ENCODE measurements at places on chromosomes 11 and 22. TPM values are rescaled to one million over a fixed set of nuclear protein-coding genes. Genes with fewer than 3 reads are reported as not detected.

Gene KCNQ1OT1
- 0.16 TPM for total RNA-seq

- peaks cover 51% of the 10 kb centered on the region for H3K4me1 ChIP-seq
- H3K4me3 ChIP-seq, result no peak overlapping the region
- peaks cover 3% of the 10 kb centered on the region for H3K36me3 ChIP-seq
- peak overlapping the region; percentile 7 for H3K27ac ChIP-seq
Observed at GRCh38 chr11:77770629-77771028, 49.9 kb downstream of the RSF1 start.

DNA sequence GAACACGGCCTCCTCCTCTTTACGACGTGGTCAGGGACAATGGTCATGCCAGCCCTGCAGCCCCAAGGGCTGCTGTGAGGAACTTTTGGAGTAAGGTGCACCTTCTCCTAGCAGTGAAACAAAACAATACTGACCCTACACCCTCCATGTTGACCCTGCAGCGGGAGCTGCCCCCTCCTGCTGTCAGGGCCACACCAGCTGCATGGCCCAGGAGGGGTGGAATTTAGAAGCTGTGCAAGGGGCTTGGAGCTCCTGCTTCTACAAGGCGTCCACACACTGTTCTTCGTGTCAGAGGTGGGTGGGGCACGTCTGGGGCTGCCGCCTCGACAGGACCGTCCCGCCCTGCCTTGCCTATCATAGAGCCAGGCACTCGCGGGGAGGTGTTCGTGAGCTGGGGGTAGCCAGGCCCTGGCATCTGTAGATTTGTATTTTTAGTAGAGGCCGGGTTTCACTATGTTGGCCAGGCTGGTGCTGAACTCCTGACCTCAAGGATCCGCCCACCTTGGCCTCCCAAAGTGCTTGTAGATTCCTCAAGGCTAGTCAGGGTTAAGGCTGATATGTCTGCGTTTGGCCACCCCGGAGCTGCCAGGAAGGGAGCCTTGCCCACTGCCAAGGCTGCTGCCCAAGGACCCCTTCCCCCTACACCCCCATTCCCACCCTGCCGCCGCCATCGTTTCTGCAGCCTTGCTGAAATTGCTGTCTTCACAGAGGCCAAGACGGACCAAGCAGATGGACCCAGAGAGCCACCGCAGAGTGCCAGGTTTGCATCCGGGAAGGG lies 15.9 kb downstream of the INCENP start:
- DNase-seq, result no peak
- peaks cover 36% of the 10 kb centered on the region for H3K36me3 ChIP-seq
- no peaks in the 10 kb centered on the region for H3K27me3 ChIP-seq
- H3K4me3 ChIP-seq, result no peak overlapping the region
- H3K4me1 ChIP-seq, result no peaks in the 10 kb centered on the region

GRCh38 chr22:29621761-29622526 lies 18.5 kb downstream of the NF2 start:
- H3K36me3 ChIP-seq, result no peaks in the 10 kb centered on the region
- peaks cover 74% of the 10 kb centered on the region for H3K4me1 ChIP-seq
- DNase-seq, result no peak
- H3K27me3 ChIP-seq, result no peaks in the 10 kb centered on the region

Gene UPK2
- total RNA-seq, result 0.19 TPM

Gene SLC17A6
- total RNA-seq, result not detected

DNA sequence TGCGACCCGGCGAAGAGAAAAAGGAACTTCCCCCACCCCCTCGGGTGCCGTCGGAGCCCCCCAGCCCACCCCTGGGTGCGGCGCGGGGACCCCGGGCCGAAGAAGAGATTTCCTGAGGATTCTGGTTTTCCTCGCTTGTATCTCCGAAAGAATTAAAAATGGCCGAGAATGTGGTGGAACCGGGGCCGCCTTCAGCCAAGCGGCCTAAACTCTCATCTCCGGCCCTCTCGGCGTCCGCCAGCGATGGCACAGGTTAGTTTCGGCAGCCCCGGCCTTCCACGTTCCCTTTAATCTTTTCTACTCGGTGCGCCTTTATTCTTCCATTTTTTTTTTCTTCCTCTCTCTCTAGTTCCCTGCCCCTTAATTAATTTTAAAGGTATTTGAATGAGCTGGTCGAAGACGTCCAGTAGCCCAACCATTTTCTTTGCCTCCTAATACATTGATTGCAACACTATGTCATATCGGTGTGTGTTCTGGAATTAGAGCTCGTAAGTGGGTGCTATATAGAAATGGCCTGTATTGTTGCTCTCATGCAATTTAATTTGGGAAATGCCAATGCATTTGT lies 537 bp downstream of the EP300 start:
- H3K27me3 ChIP-seq, result no peaks in the 10 kb centered on the region
- peak; percentile 56 for DNase-seq
- H3K36me3 ChIP-seq, result peaks cover 21% of the 10 kb centered on the region
- peak overlapping the region; percentile 98 for H3K4me3 ChIP-seq

DNA sequence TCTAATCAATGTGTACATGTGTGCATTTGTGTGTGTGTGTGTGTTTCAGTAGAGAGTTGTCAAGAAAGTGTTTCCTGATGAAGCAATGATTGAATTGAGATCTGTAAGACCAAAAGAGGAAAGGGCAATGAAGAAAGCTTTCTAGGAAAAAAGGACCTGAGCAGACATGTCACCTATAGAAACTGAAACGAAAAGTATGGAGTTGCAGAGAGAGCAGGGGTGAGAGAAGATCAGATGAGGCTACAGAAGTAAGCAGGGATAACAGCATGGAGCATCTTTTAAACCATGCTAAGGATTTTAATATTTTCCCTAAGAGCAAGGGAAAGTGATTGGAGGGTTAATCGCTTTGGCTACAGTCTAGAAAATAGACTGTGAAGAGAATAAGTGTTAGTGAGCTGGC lies 1459.4 kb upstream of the TENM4 start:
- no peaks in the 10 kb centered on the region for H3K36me3 ChIP-seq
- H3K27ac ChIP-seq, result no peak overlapping the region
- H3K4me3 ChIP-seq, result no peak overlapping the region
- no peak for DNase-seq

DNA sequence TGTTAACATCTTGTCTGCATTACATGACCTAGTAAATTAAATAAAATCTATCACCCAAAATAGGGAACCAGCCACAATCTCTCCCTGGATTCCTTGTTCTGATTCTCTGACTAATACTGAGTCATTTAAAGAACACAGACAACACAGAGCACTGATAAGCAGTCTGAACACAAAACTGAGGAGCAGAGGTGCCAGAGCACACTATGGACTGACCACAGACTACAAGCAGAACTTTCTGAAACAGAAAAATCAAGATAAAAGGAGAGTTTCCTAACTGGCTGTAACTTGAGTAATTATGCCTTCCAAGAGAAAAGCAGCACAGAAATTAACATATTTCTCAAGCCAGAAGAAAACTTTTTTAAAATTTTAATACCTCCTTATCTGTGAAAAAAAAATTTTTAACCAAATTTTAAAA lies 128.8 kb downstream of the SGSM3 start:
- no peak for DNase-seq
- H3K36me3 ChIP-seq, result peaks cover 6% of the 10 kb centered on the region
- peaks cover 34% of the 10 kb centered on the region for H3K4me1 ChIP-seq

DNA sequence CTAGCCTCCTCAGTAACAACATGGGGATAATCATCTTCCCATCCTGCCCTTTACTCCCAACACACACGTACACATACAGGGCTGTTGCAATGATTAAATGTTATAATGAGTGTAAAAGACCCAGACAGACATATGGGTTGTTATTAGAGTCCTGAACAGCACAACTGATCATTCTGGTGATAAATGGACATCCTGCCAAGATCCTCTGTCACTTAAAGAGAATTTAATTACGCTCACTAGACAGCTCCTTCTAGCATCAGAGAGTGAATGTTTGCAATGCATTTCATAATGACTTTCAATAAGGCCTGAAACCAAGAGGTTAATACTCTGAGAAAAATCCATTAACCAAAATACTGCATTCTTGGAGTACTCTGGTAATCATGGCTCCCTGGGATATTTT lies 115.8 kb downstream of the KCNC1 start:
- no peaks in the 10 kb centered on the region for H3K4me1 ChIP-seq
- no peaks in the 10 kb centered on the region for H3K27me3 ChIP-seq
- H3K27ac ChIP-seq, result no peak overlapping the region
- H3K36me3 ChIP-seq, result peaks cover 11% of the 10 kb centered on the region
- no peak overlapping the region for H3K4me3 ChIP-seq
- no peak for DNase-seq

DNA sequence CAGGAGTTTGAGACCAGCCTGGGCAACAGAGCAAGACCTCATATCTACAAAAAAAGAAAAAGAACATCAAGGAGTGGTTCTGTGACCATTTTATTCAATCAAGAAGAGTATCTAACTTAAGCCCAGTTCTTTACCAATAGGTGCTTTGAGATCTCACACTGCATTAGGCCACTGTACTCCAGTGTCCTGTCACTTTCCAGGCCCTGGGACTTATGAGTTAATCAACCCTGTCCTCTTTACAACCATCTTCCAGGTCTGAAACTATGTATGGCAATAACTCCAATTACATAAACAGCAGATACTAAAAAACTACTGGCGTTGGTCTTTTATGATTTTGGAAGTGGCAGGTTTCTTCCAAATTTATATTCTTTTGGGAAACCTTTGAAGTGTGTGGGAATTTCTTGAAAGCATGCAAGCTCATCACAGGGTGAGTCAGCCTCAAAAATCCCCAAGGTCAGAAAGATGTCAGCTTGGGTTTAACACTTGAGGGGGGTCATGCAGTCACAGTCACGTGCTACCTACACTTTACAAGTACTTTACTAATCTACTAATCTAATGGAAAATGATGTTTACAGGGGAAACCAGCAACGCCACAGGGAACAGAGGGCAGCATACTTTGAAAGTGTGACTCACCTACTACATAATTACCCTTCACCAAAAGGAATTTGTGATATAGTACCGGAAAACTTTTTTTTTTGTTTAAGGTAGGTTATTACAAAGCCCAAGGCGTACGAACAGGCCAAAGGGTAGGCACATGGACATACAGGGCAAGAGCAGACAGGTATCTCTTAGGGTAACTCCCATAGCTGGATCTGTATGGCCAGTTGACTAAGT lies 15.6 kb downstream of the PISD start:
- H3K36me3 ChIP-seq, result peaks cover 31% of the 10 kb centered on the region
- H3K27me3 ChIP-seq, result no peaks in the 10 kb centered on the region
- H3K4me1 ChIP-seq, result peaks cover 46% of the 10 kb centered on the region
- H3K27ac ChIP-seq, result peak overlapping the region; percentile 82
- DNase-seq, result peak; percentile 60

- no peak overlapping the region for H3K4me3 ChIP-seq
- no peaks in the 10 kb centered on the region for H3K36me3 ChIP-seq
- no peaks in the 10 kb centered on the region for H3K27me3 ChIP-seq
- H3K27ac ChIP-seq, result no peak overlapping the region
Observed at GRCh38 chr11:18727479-18728236, 1.7 kb upstream of the IGSF22 start.

DNA sequence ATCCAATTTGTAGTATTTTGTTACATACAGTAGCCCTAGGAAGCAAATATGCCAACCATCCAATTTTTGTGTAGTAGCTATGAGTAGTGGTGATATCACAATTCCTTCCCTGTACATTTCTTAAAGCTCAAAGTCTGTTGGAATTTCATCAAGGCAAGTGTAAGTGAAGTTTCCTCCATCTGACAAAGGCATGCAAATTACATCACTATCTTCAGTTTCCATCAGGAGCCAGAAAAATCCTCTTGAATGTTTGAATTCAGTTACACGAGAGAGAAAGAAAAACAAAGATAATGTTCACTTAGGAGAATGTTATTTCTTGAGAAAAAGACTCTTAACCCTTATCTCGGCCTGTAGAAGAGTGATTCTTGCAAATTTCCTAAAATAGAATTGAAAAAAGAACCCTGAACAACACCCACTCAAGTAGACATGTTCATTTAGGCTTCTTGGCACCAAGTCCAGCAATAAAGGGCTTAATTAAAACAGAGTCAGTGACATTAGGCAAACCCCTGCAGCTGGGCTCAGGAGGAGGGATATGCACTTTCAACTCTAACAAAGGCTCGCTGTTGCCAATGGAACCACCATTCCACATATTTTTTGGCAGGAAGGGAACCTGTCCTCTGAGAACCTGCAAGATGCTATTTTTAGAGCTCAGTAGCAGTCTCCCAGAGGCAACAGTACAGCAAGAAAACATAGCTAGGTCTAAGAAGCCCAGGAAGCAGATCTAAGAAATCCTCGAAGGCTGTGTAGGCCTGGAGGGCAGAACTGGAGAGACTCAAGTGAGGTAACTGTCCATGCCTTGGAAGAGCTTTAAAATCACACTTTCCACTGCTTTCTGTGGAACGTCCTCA lies 144.6 kb downstream of the CCDC81 start:
- H3K27ac ChIP-seq, result no peak overlapping the region
- H3K36me3 ChIP-seq, result peaks cover 3% of the 10 kb centered on the region
- no peaks in the 10 kb centered on the region for H3K27me3 ChIP-seq

Gene LRRC4C
- not detected for total RNA-seq

Gene OR51D1
- not detected for total RNA-seq

Gene ISX
- total RNA-seq, result not detected

DNA sequence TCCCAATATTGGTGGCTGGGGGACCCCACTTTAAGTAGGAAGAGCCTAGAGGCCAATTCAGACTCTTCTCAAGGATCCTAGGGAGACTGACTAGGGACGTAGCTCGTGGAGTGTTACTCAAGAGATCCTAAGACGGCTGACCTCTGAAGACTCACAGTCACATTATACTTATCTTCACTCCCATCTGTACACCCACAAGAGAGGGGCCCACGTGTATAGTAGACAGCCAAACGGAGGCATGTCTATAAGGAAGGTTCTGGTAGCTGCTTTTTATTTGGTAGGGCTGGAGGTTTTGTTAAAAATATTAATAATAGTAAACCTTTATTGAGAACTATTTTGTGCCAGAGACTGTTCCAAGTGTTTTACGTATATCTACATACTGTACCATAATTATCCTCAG lies 22.9 kb upstream of the APOA1 start:
- no peaks in the 10 kb centered on the region for H3K27me3 ChIP-seq
- peaks cover 57% of the 10 kb centered on the region for H3K36me3 ChIP-seq
- no peak overlapping the region for H3K4me3 ChIP-seq
- no peak overlapping the region for H3K27ac ChIP-seq
- H3K4me1 ChIP-seq, result peaks cover 24% of the 10 kb centered on the region

Gene KRTAP5-9
- 0.21 TPM for total RNA-seq

- peaks cover 14% of the 10 kb centered on the region for H3K4me1 ChIP-seq
- no peaks in the 10 kb centered on the region for H3K27me3 ChIP-seq
- DNase-seq, result no peak
- no peaks in the 10 kb centered on the region for H3K36me3 ChIP-seq
- no peak overlapping the region for H3K4me3 ChIP-seq
Observed at GRCh38 chr22:43479962-43480361, 68.1 kb downstream of the MPPED1 start.

DNA sequence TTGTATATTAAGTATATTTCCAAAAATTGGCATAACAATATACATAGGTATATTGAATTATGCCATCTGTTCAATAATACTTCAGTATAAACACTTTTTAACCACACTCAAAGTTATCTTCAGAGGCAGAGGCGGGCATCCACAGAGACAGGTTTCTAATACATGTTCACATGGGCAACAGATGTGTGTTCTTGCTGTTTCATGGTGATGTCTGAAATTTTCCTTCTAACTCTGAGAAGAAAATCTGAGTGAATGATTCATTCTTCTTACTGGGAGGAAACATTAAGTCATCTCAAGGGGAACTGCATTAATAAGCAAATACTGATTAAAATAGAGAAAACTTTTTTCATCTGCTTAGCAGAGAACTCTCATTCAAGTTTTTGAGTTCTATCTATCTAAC lies 1074.5 kb downstream of the LRRC4C start:
- H3K36me3 ChIP-seq, result no peaks in the 10 kb centered on the region
- no peaks in the 10 kb centered on the region for H3K4me1 ChIP-seq
- H3K27ac ChIP-seq, result no peak overlapping the region
- no peak overlapping the region for H3K4me3 ChIP-seq

Gene CARS1
- total RNA-seq, result 94.1 TPM
